Activated T-cell treated with anti-CD3 and anti-CD28 coated beads, Interleukin-2, amount 50 U/mL, for 1 hour (primary cell): ENCODE measurements at places on chromosomes 3 and 15.

DNA sequence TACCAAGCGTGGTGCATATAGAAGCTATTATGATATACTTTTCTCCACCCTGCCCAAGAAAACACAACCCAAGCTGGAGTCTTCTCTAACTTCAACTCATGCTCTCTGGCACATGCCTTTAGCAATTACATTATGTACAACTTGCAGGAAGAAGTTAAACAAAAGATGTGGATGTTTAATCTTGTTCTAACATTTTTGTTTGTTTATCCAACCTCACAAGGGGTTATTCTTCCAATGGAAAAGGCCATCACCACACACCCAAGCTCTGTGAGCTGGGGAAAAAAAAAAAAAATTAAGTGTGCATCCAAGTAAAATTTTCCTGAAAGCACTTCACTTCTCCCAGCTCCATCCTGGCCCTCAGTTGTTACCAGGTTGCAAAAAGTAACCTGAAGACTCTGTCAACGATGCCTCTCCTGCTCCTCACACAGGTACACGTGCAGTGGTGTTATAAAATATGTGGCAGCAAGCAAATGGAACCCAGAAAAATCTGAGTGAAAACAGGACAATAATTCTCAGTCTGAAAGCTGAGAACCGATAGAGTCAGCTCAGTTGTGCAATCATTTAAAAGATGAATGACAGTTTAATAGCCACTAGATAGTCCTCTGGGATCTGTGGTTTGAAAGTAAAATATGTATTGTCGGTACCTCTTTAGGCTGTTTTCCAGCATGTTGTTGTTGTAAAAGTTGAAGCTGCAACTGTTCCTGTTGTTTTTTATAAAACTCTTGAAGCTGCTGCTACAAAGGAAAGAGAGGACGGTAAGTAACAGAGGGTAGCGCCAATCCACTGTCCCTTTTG is 531.4 kb downstream of the FOXP1 start:
- DNase-seq: no peak

DNA sequence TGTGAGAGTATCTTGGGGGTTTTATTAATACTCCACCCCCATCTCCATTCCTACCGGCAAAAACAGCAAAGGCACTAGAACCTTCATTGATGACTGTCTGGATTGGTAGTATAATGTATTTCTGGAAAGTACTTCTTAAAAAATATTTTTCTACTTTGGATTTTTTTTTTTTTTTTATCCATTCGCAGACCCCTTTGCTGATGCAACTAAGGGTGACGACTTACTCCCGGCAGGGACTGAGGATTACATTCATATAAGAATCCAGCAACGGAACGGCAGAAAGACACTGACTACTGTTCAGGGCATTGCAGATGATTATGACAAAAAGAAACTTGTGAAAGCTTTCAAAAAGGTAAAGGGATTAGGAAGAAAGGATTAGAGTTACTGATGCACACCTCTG is 1.2 kb downstream of the EIF1B start:
- DNase-seq: no peak

GRCh38 chr15:88440021-88440420 is 27.2 kb downstream of the MRPL46 start:
- no peak for DNase-seq

- DNase-seq: peak; percentile 62
Observed at GRCh38 chr15:52139599-52140462, 27.3 kb upstream of the BCL2L10 start.

GRCh38 chr15:82568986-82569385 is 28.7 kb upstream of the RPS17 start:
- DNase-seq: no peak

GRCh38 chr15:65642594-65642993 is 20.9 kb downstream of the SLC24A1 start:
- DNase-seq: no peak

GRCh38 chr3:105700575-105700974 is 168.2 kb downstream of the CBLB start:
- DNase-seq: no peak

GRCh38 chr3:2392981-2393380 is 294.3 kb downstream of the CNTN4 start:
- DNase-seq: no peak

- no peak for DNase-seq
Observed at GRCh38 chr3:45272032-45272810, 46.1 kb upstream of the TMEM158 start.

GRCh38 chr15:66894363-66894762 is 171.0 kb upstream of the SMAD3 start:
- DNase-seq: no peak

- DNase-seq: no peak
Observed at GRCh38 chr3:2274526-2274925, 175.9 kb downstream of the CNTN4 start.

- DNase-seq: no peak
Observed at GRCh38 chr3:51691949-51692348, 14.9 kb upstream of the GRM2 start.

DNA sequence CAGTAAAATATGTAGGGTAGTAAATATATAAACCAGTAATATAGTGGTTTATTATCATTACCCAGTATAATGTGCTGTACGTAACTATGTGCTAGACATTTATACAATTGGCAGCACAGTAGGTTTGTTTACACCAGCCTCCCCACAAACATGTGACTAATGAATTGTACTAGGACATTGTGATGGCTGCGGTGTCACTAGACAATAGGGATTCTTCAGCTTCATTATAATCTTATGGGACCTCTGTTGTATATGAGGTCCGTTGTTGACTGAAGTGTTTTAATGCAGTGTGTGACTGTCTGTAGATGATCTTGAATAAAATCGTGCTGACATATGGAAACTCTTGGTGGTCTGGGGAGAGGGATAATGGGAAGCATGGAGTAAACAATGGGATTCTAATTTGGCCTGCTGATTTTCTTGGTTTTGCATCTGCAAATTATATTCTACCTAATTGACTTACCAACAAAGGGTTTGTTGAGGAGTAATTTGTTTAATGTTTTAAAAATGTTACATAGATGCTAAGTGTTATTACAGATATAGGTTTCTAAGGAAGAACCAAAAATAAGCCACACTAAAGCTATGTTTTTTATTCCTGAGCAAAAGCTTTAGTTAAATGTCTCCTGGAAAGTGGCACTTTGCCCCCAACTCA is 496.5 kb upstream of the TBL1XR1 start:
- DNase-seq: no peak

GRCh38 chr3:186986816-186987215 is 56.5 kb downstream of the ST6GAL1 start:
- DNase-seq: no peak

DNA sequence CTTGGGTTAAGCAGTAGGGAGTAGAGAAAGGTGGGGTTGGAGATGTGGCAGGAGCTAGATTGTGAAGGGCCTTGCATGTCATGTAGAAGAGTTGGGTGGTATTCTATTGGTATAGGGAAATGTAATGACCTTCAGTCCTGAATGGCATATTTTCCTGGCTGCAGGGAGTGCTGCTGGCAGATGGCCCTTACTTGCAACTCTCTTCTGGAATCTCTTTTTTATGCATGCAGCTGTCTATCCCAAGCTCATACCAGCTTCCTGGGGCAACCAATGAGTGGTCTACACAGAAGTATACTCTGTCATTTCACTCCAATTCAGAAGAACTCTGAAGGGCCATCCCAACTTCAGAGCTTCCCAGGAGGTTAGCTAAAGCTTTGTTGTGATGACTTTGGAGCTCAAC is 144.7 kb upstream of the ANKRD28 start:
- DNase-seq: no peak

GRCh38 chr3:119747357-119747756 is 34.5 kb upstream of the NR1I2 start:
- DNase-seq: no peak

DNA sequence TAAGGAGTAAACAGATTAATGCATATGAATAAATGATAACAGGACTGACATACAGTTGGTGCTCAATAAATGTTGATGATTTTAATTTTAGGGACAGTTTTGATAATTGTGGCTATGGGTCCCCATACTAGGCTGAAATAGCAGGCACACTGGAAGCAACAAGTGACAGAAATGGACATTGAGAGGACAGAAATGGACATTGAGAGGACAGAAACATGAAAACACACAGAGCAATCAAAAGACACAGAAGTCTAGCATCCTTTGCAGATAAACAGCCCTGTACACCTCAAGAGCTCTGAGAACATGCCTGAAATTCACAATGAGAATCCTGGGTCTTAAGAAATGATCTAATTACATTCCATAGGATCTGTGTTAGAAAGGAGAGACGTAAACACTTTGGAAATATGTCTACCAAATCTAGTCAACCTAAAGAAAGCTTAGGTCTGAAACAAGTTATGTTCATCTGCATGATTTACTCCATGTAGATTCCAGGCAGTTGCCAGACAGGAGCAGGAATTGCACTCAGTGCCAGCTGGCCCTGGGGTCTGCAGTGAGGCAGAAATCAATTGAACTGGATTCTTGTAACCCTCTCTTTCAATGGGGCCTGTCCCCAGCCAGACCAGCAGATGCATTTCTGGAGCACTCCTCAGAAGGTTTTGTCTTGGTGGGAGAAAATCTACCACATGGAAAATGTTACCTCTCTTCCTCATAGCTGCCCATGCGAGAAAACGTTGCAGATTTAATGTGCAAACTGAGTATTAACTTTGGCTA is 60.3 kb downstream of the SYNM start:
- no peak for DNase-seq

- no peak for DNase-seq
Observed at GRCh38 chr3:112119962-112120836, 12.8 kb downstream of the GCSAM start.

DNA sequence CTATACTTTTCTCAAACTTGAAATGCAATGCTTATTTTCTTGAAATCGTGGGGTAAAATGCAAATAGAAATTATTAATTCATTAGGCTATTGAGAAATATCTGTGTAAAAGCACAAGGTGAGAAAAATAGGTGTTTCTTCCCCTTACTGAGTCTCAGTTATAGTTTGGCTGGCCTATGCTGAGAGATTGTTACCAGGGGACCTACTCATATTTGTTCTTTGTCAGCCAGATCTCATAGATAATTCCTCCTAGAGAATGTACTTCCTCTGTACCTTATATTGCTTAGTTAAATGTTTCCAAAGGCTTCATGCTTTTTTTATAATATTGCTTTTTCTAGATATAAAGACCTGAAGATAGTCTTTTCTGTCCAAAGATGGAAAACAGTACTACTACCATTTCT is 60.0 kb upstream of the TRPC1 start:
- DNase-seq: no peak

DNA sequence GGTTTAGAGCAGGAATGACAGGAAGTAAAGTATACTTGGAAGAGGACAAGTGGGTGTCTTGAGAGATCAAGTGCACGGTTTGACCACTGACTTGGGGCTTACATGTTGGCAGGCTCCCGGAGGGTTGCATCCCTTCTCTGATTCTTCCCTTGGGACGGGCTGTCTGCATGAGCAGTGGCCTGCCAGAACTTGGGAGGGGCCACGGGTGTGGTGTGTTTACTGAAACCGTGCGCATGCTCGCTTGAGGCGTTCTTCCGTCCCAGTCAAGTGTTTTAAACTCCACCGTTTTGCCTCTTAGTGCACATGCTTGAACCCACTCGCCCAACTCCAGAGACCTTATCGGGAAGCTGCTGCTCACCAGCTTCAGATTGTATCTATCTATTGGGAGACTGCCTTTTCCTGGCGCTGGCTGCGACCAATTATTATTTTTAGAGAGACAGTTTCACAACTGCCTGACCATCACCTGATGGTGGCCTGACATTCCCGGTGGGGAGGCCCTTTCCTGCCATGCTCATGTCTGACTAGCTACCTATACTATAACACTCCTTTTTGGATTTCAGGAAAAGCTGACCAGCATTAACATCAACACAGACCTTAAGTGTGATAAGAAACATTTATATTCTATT is 14.9 kb upstream of the C3orf22 start:
- no peak for DNase-seq

DNA sequence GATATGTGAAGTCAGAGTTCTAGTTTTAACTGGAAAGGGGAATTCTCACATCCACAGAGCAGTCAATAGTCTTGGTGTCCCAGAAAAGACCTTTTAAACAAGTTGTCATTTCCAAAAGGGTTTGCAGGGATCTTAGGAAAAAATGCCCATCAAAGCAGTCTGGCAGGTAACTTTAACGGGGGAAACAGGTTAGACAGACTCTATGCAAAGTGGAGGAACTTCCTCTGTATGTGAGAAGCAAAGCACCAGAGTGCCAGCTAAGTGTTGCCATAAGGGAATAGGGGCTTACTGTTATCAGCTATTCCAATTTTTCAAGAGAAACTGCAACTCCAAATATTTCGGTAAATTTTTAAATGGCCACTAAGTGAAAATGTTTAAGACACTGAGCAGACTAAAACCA is 307.9 kb upstream of the MDFIC2 start:
- no peak for DNase-seq

DNA sequence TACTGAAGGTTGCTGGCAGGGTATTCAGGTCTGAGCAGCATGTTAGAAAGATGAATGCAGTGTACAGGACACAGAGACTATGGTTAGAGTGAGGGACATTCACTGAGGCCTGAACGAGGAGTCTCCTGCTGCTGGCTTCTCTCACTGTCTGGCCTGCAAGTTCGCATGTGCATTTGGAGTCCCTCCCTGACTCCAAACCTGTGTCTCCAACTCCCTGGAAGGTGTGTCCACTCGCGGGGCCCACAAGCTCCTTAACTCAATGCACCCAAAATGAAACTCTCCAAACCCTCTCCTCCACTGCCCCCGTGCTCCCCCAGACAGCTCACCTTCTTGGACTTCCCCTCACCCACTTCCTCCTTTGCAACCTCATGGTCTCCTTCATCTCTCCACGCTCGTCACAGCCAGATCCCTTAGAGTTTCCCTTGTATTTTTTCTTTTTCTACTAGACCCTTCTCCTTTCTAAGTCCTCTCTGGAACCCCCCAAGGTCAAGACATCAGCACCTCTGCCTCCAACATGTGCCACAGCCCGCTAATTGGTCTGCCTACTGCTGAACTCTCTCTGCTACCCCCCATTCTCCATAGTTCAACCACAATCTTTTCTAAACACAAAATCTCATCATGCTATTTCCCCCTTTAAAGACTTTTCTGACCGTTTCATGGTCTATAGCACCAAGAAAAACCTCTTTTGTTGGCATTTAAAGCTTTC is 58.3 kb downstream of the HES1 start:
- no peak for DNase-seq

- no peak for DNase-seq
Observed at GRCh38 chr3:36957063-36957462, 12.2 kb upstream of the TRANK1 start.

DNA sequence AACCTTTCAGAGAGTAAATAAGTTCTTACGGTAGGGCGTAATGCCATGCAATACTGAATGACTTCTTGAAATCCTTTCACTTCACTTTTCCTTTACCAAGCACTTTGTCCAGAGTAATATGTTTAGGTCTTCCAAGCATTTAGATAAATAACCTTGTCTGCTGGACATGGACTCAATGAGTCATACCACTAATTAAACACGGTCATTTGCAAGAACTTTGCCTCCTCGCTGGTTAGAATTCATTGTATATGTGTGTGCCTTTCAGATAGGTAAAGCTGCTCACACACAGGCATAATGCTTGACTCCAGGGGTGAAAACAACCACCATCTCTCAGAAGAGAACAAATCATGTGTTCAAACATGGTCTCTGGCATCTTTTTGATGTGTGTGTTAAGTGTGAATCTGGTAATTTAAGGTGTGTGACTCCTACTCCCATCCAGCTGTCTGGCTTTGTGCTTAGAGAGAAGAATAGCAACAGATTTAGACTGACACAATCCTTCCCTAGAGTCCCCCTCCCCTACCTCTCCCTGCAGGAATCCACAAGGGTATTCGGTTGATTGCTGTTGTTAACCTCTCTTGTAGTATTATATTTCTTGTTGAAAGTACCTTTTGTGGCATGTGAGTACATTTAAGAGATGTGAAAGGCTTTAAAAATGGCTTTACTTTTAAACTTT is 419.0 kb downstream of the CNTN4 start:
- no peak for DNase-seq

- DNase-seq: no peak
Observed at GRCh38 chr3:80999481-80999880, 762.0 kb downstream of the GBE1 start.

- DNase-seq: no peak
Observed at GRCh38 chr15:38610748-38611147, 46.1 kb upstream of the RASGRP1 start.
